AG09309 (cell line): ENCODE measurements at places on chromosomes 12 and 14.

DNA sequence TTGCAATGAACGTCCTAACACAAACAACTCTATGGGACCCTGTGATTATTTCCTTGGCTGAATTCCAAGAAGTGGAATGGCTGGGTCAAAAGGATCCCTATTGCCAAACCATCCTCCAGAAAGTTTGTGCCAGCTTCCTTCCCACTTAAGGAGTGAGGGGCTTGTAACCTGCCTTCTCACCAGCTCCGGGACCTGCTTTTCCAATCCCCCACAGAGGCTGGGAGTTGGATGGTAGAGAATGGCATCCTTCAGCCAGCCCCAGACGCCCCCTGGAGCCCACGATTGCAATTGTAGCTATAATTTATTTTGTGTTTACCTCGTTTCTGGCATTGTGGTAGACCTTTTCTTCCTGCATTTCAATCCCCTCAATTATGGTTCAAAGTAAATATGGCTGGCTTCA, 9.7 kb upstream of the ZDHHC22 start:
- DNase-seq: no peak

DNA sequence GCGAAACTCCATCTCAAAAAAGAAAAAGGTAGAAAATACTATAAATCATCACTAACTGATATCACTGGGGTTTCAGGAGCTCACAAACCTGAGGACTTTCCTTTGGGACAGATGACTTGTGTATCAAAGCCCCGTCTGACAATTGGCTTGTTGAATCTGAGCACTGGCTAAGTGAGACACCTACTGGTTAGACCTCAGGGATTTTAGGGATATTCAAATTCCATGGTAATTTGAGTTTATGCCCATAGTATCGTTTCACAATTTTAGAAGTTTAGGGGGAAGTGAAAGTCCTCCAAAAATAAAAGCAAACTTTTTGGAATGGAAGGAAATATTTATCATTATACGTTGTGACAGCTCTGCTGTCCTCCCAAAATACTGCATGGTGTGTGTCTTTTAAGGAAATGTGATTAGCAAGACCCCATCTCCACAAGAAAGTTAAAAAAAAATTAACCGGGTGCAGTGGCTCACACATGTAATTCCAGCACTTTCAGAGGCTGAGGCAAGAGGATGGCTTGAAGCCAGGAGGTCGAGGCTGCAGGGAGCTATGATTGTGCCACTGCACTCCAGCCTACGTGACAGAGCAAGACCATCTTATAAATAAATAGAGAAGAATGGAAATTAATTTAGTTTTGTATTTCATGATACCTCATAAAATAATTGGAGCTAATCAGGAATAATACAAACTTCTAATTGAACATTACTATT, 49.2 kb downstream of the FBXL14 start:
- no peak for DNase-seq

DNA sequence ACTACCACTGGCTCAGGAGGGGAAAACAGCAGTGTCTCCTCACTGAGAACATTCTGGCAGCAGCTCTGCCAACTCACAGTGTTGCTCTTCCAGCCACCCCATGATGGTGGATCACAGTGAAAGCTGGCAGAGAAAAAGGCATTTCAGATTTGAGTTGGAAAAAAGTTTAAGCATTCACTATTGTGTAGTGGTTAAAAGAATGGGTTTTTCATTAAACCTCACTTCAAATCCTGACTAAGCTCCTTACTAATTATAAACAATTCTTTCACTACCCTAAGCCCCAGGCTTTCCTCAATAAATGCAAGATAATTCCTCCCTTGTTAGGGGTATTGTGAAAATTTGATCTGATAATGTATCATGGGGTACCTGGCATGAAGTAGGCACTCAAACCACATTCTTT, 518.1 kb downstream of the SNAPC1 start:
- no peak for DNase-seq

DNA sequence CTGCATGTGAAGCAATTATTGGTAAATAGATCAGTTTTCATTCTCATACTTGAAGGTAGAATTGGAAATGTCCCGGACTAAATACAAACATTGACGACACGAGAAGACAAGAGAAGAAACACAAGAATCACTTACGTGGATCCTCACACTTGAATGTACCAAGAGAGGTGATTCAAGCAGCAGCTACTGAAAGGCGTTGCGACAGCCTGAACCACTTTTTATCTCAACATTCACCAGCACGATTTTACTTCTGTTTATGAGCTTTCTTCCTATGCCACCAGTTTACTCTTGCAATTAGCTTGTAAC, 3.6 kb upstream of the FZD10 start:
- no peak for DNase-seq

DNA sequence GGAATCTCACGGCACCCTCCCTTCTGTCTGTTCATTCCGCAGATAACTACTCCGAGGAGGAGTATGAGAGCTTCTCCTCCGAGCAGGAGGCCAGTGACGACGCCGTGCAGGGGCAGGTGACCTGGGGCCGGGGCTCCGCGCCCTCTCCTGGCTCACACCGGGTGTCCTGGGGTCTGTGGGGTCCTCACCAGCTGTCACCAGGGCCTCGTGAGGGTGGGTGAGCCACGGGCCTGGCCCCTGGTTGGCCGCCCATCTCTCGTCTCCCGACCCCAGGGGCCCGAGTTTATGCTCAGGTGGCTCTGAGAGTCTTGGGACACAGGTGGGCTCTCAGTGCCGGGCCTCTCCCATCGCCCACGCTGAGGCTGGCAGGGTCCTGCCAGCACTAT, 30.3 kb upstream of the TEX22 start:
- DNase-seq: no peak

DNA sequence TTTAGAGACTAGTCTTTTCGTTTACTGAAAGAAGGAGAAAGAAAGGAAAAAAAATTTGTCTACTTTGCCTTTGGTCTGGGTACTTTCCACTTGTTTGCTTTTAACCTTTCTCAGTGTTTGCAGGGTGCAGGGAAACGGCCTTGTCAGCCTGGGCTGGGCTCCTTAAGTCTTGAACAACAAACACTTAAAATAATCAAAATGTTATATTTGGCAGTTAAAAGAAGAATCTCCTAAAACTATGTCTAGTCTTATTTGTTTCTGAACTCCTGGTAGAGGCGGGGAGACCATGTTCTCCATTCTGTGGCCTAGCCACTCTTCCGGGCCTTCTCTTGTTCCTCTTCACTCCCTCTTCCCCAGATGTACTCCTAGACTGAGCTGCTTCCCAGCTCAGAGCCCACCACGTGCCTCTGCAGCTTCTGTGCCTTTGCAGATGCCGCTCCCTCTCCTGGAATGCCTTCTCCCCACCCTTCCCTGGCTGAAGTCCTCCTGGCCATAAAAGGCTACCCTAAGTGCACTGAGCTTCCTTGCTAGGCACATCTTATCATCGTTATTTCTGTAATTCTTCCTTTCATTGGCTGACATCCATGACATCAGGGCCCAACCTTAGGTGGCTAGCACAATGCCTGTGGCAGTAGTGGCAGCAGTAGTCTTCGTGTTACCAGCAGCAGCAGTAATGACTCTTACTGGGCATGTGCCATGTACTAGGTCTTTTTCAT, 432.9 kb downstream of the ZFP36L1 start:
- no peak for DNase-seq

- DNase-seq: peak; percentile 99
Observed at GRCh38 chr12:59597385-59597781, 1.6 kb downstream of the SLC16A7 start.

- DNase-seq: no peak
Observed at GRCh38 chr14:101828046-101828445, 66.5 kb downstream of the PPP2R5C start.

- no peak for DNase-seq
Observed at GRCh38 chr12:47337581-47337980, 257.8 kb upstream of the AMIGO2 start.

DNA sequence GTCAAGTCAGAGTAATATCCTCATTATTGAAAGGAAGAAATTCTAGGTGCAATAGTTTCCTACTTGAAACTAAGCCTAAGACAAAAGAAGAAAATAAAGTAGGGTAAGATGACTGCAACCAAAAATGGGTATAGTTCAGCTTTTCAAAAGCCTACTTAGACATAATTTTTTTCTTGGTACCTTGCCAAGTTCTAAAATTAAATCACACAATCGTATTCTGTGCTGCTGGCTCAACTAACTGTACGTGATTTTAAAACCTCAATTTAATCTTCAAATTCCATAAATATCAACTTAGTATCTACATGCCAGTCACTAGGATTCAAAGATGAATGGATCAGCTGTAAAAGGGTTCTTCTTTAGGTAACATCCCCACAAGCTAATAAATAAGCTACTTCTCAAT, 56.9 kb downstream of the SCAF11 start:
- DNase-seq: no peak

DNA sequence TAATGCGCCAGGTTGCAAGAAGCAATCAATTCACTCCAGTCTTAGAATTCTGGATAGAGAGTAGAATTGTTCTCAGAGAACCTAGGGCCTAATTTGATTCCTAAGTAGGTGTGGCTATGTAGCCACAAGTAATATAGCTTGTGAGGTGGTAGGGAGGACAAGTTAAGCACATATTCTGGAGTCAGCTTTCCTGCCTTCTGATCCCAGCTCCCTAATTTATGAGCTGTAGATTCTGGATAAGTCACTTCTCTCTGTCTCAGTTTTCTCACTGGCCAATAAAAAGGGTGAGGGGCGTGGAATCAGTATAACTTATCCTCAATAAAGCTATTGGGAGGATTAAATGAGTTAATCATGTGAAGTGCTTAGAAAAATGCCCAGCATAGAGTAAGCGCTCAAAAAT, 3.0 kb upstream of the SNW1 start:
- no peak for DNase-seq

DNA sequence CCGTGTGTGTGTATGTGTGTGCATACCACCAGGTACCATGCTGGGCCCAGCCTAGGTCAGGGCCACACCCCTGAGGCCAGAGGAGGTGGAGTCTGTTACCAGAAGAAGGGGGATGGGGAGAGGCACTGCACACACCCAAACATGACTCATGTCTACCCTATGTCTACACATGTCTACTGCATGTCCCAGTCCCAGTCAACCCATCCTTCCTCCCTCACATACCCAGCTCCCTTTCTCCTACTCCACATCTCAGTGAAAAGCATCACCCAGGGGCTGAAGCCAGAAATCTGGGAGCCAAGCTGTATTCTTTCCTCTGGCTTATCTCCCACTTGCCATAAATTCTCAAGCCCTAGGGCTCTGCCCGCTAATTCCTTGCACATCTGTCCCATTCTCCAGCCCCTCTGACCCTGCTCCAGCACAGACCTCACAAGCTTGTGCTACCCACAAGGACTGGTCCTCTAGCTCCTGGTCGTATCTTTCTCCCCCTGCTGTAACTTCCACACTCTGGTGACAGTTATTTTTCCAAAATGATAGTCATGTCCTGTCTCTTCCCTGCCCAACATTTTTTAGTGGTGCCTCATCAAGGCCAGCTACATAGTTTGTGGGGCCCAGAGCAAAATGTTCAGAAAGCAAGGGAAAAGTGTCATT, 18.0 kb upstream of the APPL2 start:
- DNase-seq: no peak

- no peak for DNase-seq
Observed at GRCh38 chr14:104601786-104602185, 2.8 kb downstream of the TMEM179 start.

GRCh38 chr14:90278199-90279175, 22.1 kb downstream of the PSMC1 start:
- DNase-seq: no peak
